ENCODE measurements at places on chromosomes 13 and 19. TPM values are rescaled to one million over a fixed set of nuclear protein-coding genes. Genes with fewer than 3 reads are reported as not detected.

Gene MYPOP
- 7.4 TPM for total RNA-seq

- no peak for ATAC-seq
These were observed 801 bp downstream of the MCF2L start for GRCh38 chr13:112969692-112970338.

DNA sequence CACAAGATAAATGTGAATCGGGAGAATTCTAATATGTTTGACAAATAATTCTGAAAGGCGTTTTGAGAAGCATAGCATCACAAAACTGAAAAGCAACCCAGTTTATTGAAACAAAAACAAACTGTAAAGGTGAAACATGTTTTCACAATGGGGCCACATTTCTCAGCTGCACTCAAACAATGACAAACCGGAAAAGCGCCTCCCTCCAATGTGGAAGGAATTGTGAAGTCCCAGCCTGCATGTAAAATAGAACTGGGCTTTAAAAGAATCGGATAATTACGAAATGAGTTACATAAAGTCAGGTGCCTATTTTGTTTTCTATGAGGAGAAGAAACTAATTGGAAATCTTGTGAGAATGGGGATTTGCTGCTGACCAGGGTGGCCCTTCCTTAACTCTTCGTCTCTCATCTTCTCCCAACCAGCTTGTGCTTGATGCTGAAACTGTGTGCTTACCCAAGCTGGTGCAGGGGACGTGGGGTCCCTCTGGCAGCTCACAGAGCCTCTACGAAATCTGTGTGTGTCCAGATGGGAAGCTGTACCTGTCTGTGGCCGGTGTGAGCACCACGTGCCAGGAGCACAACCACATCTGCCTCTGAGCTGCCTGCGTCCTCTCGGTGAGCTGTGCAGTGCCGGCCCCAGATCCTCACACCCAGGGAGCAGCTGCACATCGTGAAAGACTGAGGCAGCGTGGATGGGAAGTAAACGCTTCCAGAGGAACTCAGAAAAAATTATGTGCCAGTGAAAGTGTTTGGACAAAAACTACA is 109.4 kb downstream of the SACS start:
- no peak for ATAC-seq

DNA sequence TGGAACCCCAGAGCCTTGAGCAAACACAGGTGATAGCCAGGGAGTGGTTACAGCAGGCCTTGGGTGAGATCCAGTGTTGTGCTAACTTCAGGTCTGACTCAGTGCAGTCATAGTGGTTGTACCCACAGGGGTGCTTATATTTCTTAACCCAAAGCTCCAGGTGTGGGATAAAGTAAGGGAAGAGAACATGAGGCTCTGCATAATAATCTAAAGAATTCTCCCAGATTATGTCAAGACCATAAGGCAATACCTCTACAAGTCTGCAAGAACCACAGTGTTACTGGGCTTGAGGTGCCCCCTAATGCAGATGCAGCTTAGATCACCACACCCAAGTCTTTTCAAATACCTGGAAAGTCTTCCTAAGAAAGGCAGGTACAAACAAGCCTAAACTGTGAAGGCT is 485.4 kb downstream of the RFC3 start:
- no peak for ATAC-seq

- ATAC-seq: no peak
These were observed 21.0 kb upstream of the CBY2 start for GRCh38 chr13:45681113-45681512.

DNA sequence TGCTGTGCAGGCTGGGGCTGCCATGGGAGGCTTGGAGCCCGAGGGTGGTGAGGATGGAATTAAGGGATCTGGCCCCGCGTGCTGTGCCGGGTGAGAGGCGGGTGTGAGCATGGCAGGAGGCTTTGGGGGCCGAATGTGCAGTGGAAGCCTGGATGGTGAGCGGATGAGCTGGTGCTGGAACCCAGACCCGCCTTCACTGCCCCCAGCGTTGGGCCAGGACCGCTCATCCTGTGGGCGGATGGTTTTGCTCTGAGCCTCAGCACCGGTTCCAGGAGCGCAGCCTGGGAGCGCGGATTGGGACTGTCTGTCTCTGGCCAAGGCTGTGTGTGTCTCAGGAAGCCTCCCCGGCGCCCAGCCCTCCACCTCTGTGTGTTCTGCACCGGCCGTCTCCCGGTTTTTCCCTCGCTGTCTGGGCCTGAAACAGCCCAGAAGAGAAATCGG is 16.7 kb downstream of the KDM4B start:
- no peak for ATAC-seq

DNA sequence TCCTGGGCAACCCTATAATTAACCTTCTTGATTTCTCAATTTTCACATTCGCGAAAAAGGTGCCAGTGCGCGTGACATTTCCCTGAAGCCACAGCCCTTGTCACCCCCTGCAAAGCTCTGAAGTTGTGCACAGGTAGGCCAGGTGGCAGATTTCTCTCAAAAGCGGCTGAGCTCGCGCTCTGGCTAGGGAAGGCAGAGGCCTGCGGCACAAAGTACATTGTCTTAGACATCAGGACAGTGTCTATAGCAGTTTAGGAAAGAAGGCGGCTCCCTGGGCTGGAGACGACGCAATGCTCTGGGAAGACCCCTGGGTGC is 42.9 kb upstream of the ZNF14 start:
- ATAC-seq: peak; percentile 8

- ATAC-seq: no peak
These were observed 1256.5 kb downstream of the EFNB2 start for GRCh38 chr13:105278943-105279381.

Gene TTYH1
- 0.40 TPM for total RNA-seq

DNA sequence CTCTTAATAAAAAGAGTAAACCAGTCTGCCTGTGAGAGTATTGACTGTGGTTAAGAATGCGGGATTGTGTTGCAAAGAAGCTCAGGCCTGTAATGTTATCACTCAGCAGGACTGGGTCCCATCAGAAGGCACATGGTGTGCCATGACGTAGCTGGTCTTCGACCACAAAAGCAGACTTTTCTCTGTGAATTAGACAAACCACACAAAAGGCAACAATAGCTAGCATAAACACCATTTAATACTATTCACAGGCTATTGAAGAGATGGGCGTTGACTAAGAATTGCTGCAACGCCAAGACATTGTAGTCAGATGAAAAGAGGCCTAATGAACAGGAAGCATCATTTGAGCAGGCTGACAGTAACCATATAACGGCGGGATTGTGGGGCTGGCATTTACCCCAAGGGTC is 235.6 kb upstream of the SOX21 start:
- no peak for ATAC-seq

DNA sequence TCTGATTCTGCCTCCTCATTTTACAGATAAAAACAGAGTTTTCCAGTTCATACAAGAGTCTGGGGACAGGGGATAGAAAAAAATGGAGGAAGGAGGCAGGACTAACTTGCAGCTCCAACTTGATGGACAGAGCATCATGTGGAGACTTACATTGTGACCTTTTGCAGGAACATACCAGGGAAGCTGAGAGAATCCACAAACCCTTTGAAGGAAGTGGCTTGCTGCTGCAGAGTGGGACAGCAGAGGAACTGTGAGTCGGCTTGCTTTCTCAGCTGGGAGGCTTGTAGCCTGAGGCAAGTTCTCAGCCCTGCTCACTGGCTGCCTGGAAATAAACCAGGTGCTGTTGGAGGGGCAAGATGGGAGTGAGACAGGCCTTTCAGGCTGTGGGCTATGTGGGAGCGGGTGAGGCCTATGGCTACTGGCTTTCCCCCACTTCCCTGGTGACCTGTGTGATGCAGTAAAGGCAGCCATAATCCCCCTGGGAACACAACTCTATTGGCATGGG is 614.4 kb downstream of the KCTD12 start:
- no peak for ATAC-seq

Gene ZNF600
- total RNA-seq: 8.0 TPM

Gene OR7D2
- 0.11 TPM for total RNA-seq

Gene JAK3
- 186 TPM for total RNA-seq

- ATAC-seq: no peak
These were observed 7.2 kb downstream of the ANKRD24 start for GRCh38 chr19:4189641-4190040.

DNA sequence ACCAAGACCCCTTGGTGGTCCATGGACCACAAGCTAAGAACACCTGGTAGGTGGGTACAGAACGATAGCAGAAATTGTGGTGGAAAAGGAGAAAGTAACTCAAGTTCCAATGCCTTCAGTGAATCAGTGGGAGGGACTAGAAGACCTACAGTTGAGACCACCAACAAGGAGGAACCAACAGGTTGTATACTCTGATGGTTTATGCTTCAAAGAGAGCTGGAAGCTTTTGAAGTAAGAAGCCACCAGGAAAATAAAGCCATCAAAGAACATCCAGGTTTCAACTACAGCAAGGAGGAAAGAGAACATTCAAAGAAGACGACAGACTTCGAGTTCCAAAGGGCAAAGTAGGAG is 42.4 kb downstream of the DIAPH3 start:
- ATAC-seq: no peak

Gene ZNF625
- total RNA-seq: 2.2 TPM

Gene ZNF154
- 0.35 TPM for total RNA-seq

DNA sequence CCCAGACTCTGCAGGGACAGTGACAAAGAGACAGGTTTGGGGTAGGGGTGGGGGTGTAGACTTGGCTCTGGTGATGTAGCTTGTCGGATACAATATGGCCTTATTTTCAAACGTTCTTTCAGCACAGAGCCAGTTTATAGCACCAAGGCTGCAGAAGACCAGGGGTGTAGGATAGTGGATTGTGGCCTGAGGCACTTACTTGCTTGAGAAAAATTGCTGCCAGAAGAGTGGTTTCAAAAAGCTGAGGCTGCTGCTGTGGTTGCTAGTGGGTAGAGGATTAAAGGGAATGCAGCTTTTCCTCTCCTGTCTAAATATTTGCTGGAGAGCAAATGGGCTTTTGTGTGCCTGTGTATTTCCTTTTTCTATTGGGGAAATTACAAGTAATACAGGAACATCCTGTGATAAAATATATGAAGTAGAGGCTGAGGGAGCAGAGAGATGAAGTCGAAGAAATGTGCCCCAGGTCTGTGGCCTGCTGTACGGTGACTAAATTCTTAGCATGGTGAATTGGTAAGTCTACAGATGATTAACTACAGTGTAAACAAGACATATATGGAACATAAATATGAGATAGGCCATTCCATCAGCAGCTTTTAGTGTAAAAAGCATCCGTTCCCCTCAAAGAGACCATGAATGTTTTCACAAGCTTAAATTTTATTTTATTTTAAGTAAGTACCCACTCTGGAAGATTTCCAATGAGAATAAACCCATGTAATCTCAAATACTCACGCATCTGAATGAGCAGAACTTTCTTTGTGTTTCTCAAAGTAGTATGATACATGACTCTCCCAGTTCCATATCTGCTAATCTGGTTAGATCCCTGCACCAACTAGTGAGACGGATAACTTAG is 112.9 kb downstream of the LRCH1 start:
- ATAC-seq: peak; percentile 73

- ATAC-seq: no peak
These were observed 505.5 kb downstream of the DIAPH3 start for GRCh38 chr13:59658027-59658737.

GRCh38 chr13:28659621-28659970 is 666 bp downstream of the POMP start:
- ATAC-seq: peak; percentile 77

DNA sequence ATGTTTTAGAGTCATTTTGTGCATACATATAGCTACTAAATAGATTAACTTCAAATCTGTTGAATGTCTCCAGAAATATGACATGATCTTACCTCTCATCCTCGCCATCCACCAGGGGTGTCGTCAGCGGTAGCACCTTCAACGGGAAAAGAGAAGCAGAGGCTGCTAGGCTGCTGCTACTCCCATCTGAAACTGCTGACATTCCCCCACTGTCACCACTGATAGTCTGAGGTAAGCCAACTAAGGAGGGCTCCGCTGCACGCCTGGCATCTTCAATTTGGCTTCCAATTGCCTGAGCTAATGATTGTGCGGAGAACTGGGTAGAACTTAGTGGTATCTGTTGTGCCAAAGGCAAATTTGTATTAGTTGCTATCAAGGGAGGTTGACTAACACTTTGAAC is 3.1 kb downstream of the TSC22D1 start:
- no peak for ATAC-seq

DNA sequence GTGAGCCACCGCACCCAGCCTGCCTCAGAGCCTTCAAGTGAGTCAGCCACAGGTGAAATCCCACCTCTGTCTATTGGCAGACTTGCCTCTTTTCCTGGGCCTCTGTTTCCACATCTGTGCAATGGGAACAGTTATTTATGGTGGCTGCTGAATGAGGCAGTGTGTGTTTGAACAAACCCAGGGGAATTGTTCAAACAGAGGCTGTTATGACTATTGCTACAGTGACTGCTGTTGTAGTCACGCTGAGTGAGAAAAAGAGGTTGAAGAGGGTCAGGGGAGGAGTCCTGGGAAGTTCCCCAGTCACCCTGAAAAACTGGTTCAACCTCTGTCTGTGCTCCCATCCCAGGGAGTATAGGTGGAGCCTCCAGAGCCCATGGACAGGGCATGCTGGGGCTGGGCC is at the start of gene CEACAM19:
TSS of gene CEACAM19 (plus strand) at position 83 of the 400 bp plus-strand sequence. CDS start 450 bp downstream, outside the sequence.
- ATAC-seq: peak; percentile 62

Gene CCDC8
- total RNA-seq: not detected

GRCh38 chr19:2973229-2973628 is 4.1 kb upstream of the TLE6 start:
- ATAC-seq: no peak

DNA sequence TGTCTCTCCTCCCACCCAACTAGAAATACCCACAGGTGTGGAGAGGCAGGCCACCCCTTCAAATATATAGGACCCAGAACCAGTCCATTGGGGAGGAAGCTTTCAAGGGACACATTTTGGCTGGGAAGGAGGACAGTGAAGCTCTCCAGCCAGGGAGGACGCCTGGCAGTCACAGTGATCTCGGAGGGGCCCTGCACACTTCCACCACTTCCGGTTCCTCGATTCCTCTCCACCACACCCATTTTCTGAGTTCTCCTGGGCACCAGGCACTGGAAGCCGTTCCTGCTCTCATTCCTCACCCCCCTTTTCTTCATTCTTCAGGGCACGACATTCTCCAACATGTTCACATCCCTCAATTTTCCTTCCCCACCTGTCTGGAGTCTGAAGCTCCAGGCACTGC is 30.4 kb upstream of the CEACAM21 start:
- ATAC-seq: peak; percentile 30

GRCh38 chr13:114145256-114145655 is 12.8 kb upstream of the RASA3 start:
- no peak for ATAC-seq

Gene ZNF28
- 14.3 TPM for total RNA-seq

DNA sequence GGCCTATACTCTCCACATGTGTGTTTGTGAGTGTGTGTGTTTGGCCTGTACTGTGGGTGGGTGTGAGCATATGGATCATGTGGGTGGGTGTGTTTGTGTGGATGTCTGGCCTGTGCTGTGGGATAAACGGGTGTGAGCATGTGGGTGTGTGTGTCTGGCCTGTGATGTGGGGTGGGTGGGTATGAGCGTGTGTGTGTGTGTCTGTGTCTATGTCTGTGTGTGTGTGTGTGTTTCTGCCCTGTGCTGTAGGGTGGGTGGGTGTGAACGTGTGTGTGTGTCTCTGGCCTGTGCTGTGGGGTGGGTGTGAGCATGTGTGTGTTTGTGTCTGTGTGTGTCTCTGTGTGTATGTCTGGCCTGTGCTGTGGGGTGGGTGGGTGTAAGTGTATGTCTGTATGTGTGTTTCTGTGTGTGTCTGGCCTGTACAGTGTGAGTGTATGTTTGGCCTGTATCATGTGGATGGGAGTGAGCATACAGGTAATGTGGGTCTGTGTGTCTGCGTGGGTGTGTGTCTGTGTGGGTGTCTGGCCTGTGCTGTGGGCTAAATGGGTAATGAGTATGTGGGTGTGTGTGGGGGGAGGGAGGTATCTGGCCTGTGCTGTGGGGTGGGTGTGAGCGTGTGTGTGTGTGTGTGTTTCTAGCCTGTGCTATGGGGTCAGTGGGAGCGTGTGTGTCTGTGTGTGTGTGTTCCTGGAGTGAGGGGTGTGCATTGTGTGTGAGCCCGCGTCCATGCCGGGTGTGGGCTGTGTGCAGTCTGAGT is 20.8 kb upstream of the KCTD15 start:
- no peak for ATAC-seq

- ATAC-seq: no peak
These were observed 52.9 kb downstream of the KLF2 start for GRCh38 chr19:16377521-16377920.
